Activated CD4-positive, alpha-beta T cell treated with anti-CD3 and anti-CD28 coated beads, Interleukin-2, amount 50 U/mL, for 48 hours (primary cell): ENCODE measurements at places on chromosomes 1 and 21.

GRCh38 chr1:51378871-51379270 is 48.5 kb upstream of the TTC39A start:
- DNase-seq: no peak

DNA sequence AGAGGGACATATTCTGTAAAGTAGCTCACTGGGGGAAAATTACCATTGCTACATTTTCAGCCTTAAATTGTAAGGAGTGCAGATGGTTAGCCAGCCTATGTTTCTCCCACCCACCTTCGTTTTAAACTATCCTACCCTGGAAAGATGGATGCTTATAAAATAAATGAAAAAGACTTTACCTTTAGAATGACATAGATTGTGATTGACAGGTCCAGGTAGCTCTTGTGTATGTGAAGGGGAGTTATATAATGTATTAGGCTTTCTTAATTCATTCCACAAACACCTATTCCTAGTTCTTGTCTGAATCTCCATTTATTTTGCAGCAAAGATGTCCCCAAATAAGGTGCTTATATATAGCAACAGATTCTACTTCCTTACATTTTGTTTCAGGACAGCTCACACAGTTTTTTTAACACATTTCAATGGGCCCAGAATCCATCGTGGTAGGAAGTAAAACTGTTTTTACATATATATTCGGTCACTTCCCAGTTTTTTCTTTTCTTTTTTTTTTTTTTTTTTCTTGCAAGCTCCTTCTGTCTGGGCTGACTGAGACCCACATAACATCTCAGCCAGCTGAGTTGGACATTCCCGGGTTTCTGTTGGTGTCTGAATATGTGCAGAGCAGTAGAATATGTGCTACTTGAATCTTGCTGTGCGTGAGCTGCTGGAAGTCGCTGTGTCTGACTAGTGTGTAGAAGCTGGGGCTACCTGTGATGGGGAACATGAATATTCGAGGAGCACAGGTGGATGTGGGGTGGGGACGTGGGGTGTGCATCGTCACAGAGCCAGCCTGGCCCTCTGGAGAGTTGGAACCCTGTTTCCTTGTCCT is 27.8 kb downstream of the UCK2 start:
- DNase-seq: no peak

- DNase-seq: no peak
Measured at GRCh38 chr21:41220208-41220733, 52.3 kb downstream of the BACE2 start.

DNA sequence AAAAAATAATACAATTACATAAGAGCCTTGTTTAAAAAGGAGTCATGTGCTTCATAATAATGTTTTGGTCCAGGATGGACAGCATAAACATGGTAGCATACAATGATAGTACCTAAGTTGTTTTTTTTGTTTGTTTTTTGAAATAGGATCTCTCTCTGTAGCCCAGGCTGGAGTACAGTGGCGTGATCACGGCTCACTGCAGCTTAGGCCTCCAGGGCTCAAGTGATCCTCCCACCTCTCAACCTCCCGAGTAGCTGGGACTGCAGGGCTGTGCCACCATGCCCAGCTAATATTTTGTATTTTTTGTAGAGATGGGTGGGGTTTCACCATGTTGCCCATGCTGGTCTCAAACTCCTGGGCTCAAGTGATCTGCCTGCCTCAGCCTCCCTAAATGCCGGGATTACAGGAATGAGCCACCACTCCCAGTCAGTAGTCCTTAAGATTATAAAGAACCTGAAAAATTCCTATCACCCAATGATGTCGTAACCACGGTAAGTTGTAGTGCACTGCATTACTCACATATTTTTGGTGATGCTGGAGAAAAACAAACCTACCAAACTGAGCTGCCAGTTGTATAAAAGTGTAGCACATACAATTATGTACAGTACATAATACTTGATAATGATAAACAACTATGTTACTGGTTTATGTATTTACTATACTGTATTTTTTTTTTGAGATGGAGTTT is 22.4 kb upstream of the RCOR3 start:
- no peak for DNase-seq

GRCh38 chr1:204417074-204417997 is 5.7 kb upstream of the PPP1R15B start:
- peak; percentile 53 for DNase-seq

- DNase-seq: no peak
Measured at GRCh38 chr1:17791055-17791390, 35.9 kb downstream of the ACTL8 start.

- no peak for DNase-seq
Measured at GRCh38 chr1:161499099-161500039, 5.9 kb upstream of the FCGR2A start.

DNA sequence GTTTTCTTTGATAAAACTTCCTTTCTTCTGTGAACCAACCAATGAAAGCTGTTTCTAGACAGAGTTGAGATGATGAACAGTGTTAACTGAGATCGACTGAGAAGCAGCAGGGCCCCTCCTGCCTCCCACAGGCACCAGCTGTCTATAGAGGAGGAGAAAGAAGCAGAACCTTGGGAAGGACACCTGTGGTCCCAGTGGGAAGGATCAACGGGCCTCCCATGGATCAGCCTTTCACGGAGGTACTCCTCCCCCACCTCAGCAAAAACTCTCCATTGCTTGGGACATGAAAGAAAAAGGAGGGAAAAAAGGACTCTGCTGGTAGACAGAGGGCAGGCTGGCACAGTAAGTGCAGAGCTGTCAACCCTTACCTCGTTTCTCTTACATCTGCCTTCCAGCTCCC is 40.5 kb downstream of the PLPPR5 start:
- no peak for DNase-seq

DNA sequence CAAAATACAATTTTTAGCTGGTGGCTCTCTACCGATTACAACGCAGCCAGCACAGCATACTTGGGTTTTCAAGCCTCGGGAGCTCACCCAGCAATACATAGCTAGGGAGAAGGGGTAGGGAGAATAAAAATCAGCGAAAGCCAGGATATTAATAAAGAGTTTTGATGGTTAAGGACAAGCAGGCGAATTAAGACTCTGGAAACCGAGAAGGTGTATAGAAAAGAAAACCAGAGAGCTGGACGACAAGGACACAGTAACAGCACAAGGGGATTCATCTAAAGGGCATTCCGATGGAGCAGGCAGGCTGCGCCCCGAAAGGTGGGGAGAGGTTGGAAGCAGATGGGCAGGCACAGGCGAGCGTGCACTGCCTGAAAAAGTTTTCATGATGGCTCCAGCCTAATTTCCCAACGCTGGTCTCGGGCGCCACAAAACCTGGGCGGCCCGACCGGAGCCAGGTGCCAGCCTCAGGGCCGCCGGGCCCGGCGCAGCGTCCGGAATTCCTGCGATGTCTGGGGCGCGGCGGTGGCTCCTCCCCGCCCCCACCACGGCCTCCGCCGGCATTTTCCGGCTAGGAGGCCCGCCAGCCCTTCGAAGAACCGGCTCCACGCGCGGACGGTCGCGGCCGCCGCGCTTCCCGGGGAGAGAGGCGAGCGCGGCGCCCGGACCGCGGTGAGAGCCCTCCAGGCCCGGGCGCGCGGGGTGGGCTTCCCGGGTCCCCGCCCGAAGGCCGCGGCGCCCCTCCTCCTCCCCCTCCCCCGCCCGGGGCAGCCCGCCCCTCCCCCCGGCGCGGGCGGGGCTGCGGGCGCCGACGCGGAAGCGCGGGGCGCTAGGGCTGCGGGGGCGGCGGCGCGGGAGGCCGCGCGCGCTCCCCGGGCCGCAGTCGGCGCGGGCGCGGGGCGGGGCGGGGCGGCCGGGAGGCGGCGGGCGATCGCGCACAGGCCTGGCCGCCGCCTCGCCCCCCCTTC is 774 bp upstream of the DYRK1A start:
- DNase-seq: peak; percentile 65

DNA sequence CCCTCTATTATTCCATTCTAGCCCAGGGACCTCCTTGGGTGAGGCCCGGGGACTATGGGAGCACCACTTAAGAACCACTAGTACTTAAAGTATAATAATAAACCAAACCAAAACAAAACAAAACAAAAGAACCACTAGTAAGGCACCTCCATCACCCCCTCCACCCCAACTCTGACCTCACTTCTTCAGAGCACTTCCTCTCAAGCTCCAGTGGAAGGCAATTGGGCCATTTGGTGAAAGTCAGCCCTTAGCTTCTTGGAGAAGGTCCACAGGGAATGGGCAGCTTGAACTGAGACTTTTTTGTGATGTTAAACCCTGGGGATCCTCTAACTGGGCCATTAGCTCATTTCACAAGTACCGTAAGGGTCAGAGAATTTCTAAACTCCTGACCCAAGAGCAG is 237.3 kb downstream of the RHOU start:
- no peak for DNase-seq

DNA sequence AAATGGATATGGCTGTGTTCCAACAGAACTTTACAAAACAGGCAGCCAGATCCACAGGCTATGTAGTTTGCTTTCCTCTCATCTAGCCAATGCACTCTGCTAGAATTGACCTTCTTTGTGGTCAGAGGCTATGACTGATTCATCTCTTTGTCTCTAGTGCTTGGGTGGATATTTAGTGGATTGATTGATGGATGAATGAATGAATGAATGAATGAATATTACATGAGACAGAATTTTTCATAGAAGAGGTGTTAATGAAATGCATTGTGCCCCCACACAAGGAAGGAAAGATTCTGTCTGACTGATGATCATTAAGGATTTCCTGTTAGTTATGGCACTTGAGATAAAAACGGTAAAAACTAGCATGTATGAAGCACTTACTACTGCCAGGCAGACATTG is 50.5 kb upstream of the ZYG11A start:
- no peak for DNase-seq

DNA sequence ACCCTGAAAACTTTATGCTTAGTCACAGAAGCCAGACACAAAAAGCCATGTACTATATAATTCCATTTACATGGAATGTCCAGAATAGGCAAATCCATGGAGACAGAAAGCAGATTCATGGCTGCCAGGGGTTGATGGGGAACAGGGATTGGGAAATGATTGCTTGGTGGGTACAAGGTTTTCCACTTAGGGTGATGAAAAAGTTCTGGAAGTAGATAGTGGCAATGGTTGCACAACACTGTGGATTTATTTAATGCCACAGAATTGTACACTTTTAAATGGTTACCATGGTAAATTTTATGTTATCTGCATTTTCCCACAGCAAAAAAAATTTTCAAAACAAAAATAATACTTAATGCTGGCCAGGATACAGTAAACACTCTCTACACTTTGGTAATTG is 40.6 kb downstream of the ENAH start:
- no peak for DNase-seq

DNA sequence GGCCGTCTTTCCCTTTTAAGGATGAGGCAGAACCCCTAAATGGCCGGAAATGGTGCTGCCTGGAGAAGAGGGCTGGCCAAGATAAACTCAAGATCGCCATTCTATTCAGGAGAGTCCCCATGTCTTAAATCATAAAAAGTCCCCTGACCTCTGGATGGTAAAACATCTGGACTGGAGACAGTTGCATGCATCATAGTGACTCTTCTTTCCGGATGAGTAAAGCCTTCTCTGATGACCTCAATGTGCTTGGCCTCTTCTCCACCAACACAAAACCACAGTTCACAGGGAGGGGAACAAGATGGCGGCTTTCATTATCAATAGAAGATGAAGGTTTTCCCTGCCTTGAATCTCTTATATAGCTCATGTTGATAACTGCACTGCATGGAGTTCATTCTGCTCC is 27.5 kb upstream of the H6PD start:
- DNase-seq: no peak

DNA sequence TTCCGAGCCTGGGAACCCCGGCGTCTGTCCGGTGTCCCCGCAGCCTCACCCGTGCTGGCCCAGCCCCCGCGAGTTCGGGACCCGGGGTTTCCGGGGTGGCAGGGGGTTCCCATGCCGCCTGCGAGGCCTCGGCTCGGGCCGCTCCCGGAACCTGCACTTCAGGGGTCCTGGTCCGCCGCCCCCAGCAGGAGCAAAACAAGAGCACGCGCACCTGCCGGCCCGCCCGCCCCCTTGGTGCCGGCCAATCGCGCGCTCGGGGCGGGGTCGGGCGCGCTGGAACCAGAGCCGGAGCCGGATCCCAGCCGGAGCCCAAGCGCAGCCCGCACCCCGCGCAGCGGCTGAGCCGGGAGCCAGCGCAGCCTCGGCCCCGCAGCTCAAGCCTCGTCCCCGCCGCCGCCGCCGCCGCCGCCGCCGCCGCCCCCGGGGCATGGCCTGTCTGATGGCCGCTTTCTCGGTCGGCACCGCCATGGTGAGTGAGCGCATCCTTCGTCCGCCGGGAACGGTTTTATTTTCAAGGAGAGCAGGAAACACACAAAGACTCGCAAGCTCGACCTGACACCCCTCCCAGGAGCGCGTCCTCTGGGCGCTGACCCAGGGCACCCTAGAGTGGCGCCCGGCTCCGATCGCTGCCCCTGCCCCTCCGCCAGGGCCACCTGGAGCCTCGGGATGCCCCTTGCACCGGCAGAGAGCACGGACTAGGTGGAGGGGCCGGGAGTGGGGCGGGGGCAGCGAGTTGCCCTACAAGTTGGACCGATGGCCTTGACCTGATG is at the start of gene ABCG1:
ABCG1 (plus strand) TSS at position 305 of the 770 bp plus-strand sequence; CDS start at position 428, 123 bp downstream.
- peak; percentile 55 for DNase-seq

- DNase-seq: no peak
Measured at GRCh38 chr1:152770411-152770810, 4.5 kb upstream of the LCE1F start.

- DNase-seq: no peak
Measured at GRCh38 chr1:221239181-221239580, 359.9 kb downstream of the HLX start.

DNA sequence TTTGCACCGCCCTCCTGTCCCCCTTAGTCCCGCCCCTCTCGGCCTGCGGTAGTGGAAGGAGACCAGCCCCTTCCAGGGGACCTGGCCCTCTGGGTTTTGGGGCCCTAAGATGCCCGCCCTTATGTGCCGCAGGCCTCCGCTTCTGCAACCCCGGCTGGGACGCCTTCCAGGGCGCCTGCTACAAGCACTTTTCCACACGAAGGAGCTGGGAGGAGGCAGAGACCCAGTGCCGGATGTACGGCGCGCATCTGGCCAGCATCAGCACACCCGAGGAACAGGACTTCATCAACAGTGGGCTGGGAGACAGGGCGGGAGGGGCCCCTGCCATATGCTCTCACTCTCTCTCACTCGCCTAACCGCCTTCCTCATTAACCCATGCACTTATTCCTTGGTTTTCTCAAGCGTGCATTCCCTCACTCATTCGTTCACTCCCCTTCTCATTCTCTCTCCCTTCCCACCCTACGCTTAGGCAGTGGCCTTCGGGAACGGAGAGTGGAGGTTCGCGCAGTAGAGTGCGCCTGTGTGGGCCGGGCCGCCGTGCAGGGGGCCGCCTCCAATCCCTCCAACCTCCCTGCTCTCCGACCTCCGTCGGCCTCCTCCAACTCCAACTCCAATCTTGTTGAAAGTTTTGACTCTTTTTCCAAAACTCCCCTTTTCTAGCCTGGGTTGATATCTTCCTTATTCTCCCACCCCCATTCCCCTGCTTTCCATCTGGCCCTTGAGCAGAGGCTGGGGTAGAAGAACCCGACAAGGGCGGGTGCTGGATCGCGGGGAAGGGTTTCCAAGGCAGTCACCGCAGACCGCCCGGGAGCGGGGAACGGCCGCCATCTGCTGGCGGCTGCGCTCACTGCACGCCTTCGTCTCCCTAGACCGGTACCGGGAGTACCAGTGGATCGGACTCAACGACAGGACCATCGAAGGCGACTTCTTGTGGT is 15.2 kb downstream of the BCAN start:
- peak; percentile 83 for DNase-seq
